ENCODE measurements at places on chromosomes 3 and 15. TPM values are rescaled to one million over a fixed set of nuclear protein-coding genes. Genes with fewer than 3 reads are reported as not detected.

TP63 gene
- total RNA-seq: 2.5 TPM

ANKRD34C gene
- total RNA-seq: 0.05 TPM

ZNF592 gene
- total RNA-seq: 13.7 TPM

TICRR gene
- 0.05 TPM for total RNA-seq

P2RY14 gene
- not detected for total RNA-seq

SYNPR gene
- total RNA-seq: not detected

ROPN1 gene
- not detected for total RNA-seq

RETNLB gene
- not detected for total RNA-seq

GPR149 gene
- not detected for total RNA-seq

CHMP2B gene
- total RNA-seq: 33.6 TPM

DNA sequence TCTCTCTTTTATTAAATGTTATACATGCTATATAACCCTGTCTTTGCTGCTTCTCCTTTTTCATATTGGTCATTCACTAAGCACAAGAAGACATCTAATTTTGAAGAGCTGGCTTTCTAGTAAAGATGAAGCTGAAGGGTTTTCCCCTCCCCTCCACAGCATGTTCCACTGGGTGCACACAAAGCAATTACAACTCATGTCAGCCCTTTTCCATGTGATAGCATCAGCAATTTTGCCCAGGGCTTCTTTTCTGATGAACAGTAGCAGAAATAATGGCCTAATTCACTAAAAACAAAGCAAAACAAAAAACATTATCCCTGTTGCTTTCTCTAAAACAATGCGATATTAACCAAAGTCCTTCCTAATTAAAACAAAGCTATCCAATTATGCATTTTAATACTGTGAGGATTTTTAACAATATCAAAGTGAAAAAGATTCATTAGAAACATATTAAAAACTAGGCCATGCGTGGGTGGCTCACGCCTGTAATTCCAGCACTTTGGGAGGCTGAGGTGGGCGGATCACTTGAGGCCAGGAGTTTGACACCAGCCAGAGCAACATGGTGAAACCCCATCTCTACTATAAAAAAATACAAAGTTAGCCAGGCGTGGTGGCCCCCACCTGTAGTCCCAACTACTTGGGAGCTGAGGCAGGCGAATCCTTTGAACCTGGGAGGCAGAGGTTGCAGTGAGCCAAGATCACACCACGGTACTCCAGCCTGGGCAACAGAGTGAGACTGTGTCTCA is 12.2 kb upstream of the PIK3R4 start:
- no peak for DNase-seq

DNA sequence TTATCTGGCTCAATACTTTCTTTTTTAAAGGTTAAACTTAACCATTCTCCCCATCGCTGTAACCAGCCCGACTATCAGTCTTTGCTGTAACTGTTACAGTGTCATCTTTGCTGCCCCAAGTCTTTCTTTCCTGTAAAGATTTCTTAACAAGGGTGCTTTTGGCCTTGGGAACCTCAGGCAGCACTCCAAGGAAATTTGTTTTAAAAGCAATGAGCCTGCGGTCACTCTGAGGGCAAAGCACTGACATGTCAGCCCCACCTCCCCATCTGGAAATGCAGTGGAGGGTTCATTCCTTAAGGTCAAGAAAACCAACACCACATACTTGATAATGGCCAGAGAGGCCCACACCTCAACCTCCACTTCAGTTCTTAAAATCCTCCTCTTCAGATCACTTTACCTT is 3.2 kb downstream of the TRANK1 start:
- DNase-seq: no peak

DNA sequence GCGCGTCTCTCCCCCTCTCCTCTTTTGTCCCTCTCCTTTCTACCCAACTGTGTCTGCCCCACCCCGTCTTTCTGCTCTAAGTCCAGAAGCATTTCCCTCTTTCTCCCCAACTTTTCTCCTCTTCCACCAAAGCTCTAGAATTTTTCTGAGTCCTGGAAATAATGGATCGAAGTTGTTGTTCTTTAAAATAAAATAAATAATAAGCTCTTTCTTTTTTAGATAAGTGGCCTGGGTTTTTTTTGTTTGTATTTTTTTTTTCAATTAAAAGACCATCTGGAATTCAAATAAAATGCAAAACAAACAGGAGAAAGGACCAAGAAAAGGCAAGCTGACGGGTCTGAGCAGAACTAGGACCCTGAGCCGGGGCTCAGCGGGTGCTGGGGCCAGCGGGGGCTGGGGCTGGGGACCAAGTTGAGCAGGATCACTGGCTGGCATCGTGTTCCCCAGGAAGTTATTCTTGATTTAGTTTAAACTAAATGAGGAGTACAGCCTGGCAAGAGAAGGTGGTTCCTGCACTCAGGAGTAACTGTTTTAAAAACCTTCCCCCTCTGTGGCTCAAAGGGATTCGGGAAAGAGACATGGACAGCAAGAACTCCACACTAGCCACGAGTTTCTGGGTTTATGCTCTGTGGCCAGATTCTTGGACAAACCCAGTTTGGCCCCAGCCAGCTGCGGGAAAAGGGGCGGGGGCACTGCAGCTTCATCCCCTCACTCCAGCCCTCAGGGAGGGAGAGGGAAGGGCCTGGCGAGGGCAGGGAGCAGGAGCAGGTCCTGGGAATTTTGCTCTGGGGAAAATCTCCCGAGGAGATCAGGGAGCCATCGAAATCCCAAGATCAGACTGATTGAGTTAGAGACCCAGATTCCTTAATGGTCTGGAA is 8.4 kb downstream of the GATA2 start:
- DNase-seq: no peak

DNA sequence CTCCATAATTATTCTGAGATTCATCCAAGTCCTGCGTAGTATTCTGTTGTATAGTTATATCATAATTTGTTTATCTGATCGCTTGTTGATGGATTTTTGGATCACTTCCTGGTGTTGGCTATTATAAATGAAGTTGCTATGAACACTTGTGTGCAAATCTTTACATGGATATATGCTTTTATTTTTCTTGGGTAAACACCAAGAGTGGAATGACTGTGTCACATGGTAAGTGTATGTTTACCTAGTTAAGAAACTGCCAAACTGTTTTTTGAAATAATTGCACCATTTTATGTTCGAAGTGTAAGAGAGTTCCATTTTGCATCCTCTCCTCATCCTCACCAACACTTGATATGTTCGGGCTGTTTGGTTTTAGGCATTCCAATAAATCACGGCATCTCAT is 360.4 kb upstream of the FRG2C start:
- no peak for DNase-seq

GRCh38 chr15:98729446-98730042 is 81.2 kb downstream of the IGF1R start:
- DNase-seq: peak; percentile 45

- DNase-seq: no peak
Measured at GRCh38 chr3:4220065-4220464, 83.1 kb upstream of the SETMAR start.

- DNase-seq: peak; percentile 74
Measured at GRCh38 chr3:148173851-148174250, 523.9 kb upstream of the AGTR1 start.

DNA sequence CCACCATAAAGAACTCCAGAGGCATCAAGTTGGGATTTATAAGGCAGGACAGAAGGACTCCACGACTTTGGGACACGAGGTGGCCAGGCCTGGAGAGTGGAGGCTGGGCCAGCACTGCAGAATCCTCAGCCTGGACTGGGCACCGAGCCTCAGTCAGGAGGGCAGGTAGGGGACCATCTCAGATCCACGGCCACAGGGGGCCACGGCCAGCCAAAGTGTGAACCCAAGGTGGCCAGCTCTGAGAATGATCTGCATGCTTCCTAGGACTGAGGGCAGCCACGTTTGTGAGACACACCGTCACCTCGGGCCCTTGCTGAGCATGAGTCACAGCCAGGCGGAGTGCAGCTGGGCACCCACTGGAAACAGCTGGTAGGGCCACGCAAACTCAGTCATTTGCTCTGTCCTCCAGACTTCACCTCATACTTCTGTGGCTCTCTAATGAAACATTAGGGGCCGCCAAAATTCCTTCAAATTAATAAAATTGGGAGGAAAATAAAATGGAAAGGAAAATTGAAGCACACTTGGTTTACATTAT is 65.8 kb downstream of the CTNNB1 start:
- DNase-seq: peak; percentile 50

DNA sequence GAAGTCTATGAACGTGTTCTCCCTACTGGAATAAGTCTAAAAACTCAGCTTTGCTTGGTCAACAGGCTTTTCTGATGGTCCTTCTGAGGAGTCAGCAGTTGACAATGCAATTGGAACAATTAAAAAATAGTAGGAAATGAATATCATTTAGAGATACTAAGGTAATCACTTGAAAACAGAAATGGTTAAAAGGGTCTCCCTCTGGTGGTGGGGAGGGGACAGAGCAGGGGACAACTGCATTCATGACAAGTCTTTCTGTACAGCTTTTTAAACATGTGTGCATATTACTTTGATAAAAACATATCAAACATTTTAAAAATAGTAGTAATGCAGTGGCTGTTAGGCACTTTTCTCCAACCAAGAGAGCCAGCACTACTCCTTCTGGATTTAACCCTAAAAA is 119.9 kb upstream of the FHIT start:
- DNase-seq: peak; percentile 3

DNA sequence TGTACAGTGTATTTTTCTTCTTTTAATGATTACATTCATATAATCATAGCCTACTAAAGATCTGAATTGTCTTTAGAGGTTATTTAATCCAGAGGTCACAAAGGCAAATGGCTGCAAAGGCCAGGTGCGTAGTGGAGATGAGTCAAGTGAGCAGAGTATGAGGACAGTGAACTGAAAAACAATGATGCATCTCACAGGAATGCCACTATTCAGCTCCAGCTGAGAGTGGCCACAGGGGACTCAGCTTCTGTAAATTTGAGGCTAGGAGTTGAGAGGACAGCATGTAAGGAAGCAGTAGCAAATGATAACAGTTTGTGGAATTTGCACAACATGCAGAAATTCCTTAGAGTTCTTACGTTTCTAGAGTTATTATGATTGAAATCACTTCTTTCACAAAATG is 50.4 kb downstream of the COL6A5 start:
- DNase-seq: peak; percentile 77

DNA sequence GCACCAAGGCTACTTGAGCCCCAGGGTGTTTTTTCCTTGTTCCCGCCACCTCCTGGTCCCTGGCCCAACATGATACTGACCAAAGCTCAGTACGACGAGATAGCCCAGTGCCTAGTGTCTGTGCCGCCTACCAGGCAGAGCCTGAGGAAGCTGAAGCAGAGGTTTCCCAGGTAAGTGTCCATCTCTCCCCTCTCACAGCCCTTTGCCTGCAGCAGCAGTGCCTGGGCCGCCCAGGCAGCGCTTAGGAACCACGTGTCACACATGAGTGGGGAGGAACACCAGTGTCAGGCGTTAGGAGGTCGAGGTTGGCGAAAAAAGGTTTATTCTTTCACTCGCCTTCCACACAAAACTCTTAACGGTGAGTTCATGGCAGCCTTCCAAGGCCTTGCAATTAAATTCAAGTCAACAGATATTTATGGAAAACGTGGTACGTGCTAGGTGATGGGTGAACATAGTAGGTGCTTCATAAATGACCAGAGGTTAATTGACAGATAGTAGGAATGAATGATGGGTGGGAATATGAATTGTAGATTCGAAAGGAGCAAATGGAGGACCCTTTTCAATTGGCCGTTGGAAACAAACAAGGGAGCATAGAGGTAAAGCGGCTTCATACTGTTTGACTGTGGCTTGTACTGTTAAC is 486 bp downstream of the CDIN1 start:
- DNase-seq: no peak

DNA sequence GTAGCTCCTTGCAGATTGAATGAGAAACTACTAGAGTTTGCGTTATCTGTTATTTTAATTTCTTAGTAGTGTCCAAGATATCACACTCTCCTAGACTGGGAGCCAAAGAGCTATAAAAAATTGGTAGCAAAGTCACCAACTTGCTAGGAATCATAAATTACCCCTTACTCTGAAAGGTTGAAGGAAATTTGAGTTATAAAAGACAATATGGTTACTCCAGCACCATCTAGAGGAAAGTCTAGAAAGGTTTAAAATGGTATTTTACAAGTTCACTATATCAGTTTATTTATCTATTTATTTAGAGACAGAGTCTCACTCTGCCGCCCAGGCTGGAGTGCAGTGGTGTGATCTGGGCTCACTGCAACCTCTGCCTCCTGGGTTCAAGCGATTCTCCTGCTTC is 121.6 kb downstream of the RBPMS2 start:
- DNase-seq: peak; percentile 18

DNA sequence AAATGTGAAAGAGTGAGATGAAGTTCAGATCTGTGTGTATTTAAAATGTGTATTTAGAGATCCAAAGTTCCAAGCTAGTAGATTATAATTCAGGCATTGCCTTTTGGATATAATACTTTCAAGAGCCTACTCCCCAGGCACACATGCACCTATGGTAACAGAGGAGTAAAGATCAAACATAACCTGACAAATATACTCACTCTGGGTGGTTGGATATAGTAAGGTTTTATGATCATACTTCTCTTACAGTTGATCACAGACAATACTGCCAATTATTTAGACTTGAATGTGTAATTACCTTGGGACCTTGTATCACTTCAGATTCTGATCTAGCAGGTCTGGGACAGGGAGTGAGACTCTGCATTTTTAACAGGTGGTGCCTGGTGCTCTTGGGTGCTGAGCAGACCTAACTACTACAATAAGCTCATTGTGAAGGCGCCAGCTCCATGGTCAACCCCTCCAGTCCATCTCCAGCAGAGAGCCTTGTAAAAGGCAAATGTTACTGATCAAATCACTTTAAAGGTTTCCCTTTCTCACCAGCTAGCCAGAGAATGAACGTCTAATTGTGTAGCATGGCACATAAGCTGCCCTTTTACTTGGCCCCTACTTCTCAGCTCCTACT is 55.5 kb downstream of the NBEAL2 start:
- DNase-seq: no peak

GRCh38 chr3:55486101-55486856 is 827 bp downstream of the WNT5A start:
- peak; percentile 88 for DNase-seq

- peak; percentile 56 for DNase-seq
Measured at GRCh38 chr3:81740731-81741130, 20.7 kb downstream of the GBE1 start.

DNA sequence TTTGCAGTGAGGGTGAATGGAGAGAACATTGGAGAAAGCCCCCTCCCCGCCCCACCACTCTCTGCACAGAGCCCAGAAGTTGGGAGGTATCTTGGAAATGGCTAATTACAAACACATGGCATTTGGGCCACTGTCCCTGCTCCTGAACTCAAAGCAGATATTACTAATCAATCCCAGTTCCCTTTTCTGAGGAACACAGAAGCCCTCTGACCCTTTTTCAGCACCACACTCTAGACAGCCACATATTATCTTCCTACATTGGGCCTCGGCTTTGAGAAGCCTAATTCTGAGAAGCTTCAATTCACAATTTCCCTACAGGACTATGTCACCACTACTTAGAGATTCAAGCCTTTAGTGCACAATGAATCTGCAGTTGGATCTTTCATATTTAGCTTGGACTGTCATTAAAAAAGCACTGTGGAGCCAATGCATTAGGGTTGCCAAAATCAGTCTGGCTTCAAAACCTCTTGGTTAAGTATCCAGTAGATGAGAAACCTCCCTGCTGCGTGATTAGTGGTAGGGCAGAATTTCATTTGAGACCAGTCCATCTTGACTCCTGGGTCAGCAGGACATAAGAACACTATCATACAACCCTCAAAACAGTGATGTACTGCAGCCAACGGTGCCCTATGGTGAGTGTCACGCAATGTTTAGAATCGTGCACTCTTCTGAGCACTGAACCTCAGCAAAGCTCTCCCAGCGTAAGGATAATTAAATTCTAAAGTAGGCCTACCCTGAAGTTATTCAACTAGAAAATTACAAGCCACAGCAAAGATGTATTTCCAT is 26.1 kb downstream of the MGLL start:
- no peak for DNase-seq

- DNase-seq: no peak
Measured at GRCh38 chr3:193865896-193866480, 270.0 kb upstream of the HES1 start.

GRCh38 chr3:124834723-124835718 is 52.1 kb downstream of the ITGB5 start:
- DNase-seq: peak; percentile 99

Measured in myocyte (in vitro differentiated cells).